CD4-positive, alpha-beta T cell treated with Interferon gamma for 1 hour (primary cell): ENCODE measurements at places on chromosomes 3 and 15.

DNA sequence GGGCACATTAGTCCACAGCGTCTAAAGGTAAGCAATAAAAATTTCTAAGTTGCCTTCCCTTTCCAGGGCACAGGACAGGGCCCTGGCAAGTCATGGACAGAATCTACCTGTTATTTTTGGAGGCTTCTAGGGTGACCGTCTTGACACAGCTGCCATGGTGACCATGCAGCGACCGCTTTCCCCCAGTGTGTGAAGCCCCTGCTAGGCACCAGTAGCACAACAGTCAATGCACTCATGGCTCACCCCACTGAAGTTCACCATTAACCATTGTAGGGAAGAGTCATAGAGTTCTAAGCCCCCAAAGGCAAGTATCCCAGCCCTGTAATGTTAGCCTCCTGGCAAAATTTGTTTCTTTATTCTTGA is 43.8 kb upstream of the SLCO2A1 start:
- DNase-seq: no peak

- DNase-seq: peak; percentile 55
Observed at GRCh38 chr15:101258238-101259144, 6.6 kb upstream of the CHSY1 start.

GRCh38 chr15:38010395-38010794 is 76.0 kb downstream of the TMCO5A start:
- no peak for DNase-seq

DNA sequence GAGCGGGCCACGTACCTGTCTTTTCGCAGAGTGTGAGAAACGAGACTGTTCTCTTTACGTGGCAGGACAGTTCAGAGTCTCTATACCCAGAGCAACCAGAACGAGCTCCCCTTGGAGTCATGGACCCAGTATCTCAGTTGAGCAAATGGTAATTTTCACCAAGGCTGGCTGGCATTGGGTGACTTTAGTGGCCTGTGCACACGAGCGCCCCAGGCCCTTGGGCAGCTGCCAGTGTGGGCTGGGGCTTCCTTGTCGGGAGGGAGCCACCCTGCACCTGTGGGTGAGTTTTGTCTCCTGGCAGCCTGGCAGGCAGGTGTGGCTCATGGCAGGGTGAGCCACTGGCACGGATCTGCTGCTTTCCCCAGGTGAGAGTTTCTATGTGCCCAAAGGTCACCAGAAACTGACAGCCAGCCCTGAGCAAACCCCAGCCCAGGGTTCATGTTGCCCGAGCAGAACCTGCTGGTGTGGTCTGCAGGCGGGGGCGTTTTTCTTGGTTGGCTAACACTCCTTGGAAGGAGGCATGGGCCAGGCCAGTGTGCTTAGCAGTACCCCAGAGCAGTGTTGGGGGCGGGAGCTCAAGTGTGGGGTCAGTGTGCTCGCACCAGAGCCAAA is 135.0 kb downstream of the TJP1 start:
- DNase-seq: no peak

DNA sequence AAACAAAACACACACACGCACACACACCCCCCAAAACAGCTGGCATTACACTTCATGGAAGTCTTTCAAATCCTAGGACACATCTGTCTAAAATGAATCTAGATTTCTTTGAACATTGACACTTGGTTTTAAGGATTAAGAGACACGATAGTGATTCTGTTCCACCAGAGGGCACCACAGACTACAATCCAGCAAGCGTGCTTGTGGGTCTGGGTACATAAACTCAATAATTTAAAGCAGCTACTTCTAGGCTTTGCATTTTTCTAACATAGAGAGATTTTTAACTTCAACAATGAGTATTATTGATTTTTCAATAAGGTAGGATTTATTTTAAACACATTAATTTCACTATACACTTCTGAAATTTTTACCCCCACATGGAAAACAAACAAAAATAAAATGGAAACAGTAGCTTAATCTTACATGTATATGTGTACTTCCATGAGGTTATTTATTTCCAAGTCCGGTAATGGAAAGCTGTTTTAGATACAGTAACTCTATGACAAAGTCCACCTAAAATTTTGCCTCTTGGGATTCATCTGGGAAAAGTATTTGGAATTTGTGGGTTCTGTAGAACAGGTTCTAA is 564.0 kb upstream of the TGFBR2 start:
- DNase-seq: peak; percentile 26

DNA sequence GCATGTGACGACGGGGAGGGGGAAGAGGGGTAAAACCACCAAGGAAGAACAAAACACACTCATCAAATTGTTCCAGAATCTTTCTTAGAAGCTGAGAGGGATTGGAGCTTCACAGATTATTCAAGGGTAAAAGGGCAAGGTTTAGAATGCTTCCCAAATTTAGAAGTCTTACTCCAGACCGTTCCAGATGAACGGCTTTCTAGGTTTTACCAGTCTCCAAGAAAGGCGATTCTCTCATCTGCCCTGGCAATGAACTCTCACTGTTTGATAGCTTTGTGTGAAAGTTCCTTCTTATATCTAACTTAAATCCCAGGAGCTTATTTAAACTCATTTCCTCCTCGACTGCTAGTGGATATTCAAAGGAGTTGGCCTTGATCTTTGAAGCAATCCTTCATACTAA is 124.3 kb upstream of the PRICKLE2 start:
- DNase-seq: no peak

DNA sequence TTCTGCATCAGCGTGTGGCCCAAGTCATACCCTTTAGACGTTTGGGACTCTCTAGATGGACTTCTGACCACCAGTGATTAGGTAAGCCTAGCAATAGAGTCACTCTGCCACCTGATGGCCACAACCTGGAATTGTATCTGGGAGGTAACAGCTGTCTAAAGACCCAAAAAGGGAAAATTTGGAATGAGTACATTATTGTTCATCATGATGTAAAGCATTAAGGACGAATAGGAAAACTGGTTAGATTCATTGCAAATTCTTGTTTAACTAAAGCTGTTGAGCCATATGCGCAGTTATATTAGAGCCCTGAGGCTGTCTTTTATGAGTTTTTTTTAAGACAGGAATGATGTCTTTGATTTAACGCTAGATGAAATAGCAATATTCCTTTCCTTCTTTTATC is 63.6 kb downstream of the FAM81A start:
- peak; percentile 15 for DNase-seq

DNA sequence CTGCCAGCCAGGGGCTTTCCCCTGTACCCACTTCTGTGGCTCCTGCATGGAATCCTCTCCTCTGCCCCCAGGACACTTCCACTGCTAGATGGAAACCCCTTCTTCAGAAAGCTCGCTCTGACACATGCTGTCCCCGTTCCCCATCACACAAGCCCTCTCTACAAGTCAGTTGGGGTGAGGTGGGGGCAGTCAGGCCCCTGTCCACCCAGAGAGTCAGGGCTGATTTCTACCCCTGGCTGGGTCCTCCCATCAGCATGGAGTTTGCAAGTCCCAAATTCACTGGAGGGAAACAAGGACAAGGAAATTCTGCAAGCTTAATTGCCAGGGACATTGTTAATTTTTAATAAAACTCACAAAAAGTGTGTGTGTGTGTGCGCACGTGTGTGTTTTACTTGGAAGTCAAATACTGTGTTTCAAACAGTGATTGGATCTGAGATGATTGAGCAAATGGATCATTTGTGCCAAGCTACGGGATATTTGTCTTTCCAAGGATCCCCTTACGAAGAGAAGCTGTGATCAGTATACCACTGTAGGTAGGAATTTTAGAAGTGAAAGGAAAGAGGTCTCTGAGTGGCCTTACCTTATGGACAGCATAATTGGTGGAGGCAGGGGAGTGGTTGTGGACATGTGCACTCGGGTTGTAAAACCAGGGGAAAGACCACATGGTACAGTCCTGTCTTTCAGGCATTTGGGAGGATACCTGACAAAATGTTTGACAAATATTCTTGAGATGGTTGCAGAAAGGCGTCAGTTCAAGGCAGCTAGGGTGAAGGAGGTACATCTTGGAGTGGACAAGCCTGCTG is 1.5 kb upstream of the AMOTL2 start:
- DNase-seq: no peak

DNA sequence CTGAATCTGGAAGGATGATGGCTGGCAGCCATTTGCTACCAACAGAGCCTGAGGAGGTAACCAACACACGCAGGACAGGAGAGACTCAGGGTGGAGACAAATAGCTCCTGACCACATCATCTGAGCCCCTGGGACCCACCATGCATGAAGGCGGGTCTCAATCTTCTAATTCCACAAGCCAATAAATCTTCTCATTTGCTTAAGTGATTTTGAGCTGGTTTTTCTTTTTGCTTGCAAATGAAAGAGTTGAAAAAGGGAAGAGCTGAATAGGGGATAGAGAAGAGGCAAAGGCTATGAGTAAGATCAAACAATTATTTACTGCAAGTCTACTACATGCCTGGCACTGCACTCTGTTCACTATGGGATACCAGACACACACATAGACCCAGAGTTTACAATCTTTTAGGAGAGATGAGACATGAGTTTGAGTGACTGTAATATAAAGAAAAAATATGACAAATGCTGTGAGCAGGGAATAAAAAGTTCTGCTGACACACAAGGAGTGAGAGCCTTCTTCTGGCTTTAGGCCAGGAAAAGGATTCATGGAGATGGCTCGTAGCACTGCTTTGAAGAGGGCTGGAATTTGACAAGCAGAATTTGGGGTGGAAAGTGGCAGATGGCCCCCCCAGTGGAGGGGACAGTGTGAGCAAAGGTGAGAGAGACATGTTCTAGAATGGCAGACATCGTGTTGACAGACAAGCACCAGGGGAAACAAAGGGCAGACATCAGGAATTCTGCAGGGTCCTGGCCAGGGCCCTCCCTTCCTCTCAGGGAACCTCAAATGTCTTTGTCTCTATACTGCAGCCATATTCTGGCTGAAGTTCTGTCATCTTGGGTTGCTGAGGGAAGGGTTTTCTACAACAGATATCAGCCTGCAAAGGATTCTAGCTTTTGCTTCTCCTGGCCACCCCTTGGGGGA is 69.8 kb upstream of the WNT5A start:
- no peak for DNase-seq

- DNase-seq: no peak
Observed at GRCh38 chr3:157914882-157915281, 191.3 kb downstream of the SHOX2 start.

DNA sequence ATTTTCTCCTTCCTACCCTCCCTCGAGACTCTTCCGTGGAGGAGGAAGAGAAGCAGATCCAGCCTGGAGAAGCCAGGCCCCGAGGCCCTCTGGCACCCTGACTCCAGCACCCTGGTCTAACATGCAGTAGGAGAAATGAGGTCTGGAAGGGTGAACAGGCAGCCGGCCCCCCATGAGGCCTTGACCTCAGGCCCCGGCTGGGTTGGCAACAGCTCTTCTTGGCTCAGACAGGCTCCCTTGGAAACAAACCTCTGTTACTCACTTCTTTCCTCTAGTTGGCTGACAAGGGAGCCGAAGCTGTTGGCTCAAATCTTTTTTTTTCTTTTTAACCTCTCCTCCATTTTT is 73.4 kb downstream of the CPN2 start:
- DNase-seq: no peak

- no peak for DNase-seq
Observed at GRCh38 chr3:183911763-183912506, 27.3 kb upstream of the PARL start.

GRCh38 chr3:14822670-14823390 is 4.1 kb downstream of the FGD5 start:
- no peak for DNase-seq

- no peak for DNase-seq
Observed at GRCh38 chr15:37907136-37907535, 27.3 kb upstream of the TMCO5A start.

GRCh38 chr3:27319847-27320526 is 49.2 kb downstream of the NEK10 start:
- no peak for DNase-seq

DNA sequence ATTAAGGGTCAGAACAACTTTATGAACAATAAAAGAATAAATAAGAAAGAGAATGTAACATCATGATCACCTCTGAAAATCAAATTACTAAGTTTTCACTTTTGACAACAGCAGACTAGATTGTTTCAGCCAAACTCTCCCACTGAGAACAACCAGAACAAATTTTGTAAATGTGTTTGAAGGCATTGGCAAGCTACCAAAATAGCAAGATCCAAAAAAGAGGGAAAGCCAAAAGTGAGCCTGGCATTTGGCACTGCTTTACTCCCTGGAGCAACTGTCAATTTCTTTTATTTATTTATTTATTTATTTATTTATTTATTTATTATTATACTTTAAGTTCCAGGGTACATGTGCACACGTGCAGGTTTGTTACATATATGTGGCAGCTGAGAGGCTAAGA is 67.2 kb downstream of the CFAP44 start:
- DNase-seq: no peak

- no peak for DNase-seq
Observed at GRCh38 chr15:75823860-75824613, 19.2 kb upstream of the UBE2Q2 start.

DNA sequence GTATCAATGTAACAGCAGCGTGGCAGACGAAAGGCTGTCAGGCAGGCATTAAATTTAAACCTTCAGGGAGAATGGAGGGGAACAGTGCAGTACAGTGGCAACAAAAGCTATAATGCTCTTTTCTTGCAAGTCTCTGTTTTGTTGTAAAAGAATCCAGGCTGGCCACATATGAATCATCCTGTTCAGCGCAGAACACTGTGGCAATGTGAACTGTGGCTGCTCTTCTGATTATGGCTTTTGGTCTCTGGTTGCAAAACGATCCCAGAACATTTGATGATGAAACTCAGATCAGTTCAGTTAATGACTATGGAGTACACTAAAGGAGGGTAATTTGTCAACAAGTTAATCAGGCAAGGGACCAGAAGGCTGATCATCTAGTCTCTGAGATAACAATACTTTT is 219.7 kb upstream of the SGO1 start:
- no peak for DNase-seq
